ENCODE measurements at places on chromosomes 5 and 9.
A peak's percentile ranks its signal among the peaks of the same experiment; 100 is the strongest.

GRCh38 chr9:94668928-94669729, 29.8 kb upstream of the FBP1 start:
- DNase-seq: no peak

- DNase-seq: no peak
Measured at GRCh38 chr9:26308328-26308727, 584.3 kb downstream of the CAAP1 start.

GRCh38 chr5:86354664-86355063, 263.1 kb upstream of the COX7C start:
- DNase-seq: no peak

DNA sequence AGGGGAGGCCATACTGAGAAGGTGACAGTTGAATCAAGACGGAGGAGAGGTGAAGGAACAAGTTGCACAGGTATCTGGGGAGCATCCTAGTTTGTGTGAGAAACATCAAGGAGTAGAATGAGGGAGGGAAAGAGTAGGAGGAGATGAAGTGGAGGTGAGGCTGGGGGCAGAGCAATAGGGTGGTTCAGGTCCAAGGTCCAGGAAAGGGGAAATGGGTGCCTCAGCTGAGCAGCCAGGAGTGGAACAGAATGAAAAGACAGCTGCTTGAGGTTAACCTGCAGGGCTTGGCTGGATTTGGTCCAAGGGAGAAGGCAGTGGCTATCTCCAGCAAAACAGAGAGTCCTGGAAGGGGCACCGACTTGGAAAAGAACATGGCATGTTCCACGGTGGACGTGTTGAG, 5.3 kb downstream of the SLC1A1 start:
- no peak for DNase-seq

DNA sequence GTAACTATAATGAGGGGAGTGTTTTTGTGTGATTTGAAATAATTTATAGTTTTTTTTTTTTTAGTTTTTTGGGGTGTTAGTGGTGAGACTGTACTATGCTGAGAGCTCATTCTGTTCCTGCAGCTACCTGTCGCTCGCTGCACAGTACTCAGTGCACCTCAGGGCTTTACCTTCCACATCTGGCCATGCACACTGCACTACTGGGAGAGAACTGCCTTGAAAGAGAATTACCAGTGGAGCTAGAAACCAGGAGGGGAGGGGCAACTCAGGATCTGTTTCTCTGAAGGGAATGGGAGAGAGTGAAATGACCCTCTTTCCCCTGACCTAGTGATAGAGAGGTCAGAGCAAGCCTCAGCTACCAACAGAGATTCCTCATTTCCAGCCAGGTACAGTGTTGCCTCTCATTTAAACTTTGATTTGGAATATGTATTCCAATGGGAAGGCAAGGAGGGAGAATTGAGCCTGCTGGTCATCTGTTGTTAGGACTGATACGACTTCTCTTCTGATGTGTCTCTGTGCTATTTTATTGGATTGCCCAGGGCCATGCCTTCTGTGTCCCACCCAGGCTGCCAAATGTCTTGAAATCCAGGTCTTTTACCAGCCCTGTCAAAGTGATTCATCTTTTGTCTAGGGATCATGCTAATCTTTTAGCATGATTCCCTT, 8.9 kb downstream of the ATG10 start:
- DNase-seq: no peak

DNA sequence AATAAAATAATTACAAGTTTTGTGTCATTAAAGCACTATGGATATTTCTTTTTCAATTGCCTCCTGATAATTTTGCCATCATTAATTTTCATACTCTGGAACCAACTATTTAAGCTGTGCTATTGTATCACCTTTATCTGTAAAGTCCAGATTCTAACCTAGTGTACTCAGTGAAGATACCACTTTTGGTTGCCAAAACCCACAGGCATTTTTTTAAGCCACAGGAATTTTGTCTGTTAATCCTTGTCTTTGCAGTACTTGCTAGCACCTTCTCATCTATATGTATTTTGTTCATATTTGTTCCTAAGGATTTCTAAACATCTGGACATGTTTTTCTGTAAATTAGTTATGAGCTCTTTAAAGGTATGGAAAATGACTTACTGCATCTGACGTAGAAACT, 481.4 kb upstream of the DAB2 start:
- peak; percentile 23 for DNase-seq

DNA sequence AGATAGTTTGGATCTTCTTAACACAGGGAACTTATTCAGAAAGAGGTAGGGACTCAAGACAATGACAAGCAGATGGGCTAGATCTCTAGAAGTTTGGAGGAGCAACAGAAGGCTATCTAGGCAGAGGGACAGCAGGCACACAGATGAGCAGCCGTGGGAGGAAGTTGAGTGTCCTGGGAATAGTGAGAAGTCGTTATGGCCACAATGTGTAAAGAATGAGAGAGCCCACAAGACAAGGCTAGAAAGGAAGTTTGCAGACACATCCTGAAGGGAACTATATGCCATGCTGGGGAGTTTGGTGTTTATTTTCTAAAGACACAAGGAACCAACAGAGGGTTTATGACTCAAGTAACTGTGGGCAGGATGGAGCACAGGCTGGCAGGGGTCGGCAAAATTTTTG, 160.6 kb downstream of the PALM2AKAP2 start:
- no peak for DNase-seq

GRCh38 chr5:4199049-4199841, 603.6 kb downstream of the IRX1 start:
- peak; percentile 61 for DNase-seq

DNA sequence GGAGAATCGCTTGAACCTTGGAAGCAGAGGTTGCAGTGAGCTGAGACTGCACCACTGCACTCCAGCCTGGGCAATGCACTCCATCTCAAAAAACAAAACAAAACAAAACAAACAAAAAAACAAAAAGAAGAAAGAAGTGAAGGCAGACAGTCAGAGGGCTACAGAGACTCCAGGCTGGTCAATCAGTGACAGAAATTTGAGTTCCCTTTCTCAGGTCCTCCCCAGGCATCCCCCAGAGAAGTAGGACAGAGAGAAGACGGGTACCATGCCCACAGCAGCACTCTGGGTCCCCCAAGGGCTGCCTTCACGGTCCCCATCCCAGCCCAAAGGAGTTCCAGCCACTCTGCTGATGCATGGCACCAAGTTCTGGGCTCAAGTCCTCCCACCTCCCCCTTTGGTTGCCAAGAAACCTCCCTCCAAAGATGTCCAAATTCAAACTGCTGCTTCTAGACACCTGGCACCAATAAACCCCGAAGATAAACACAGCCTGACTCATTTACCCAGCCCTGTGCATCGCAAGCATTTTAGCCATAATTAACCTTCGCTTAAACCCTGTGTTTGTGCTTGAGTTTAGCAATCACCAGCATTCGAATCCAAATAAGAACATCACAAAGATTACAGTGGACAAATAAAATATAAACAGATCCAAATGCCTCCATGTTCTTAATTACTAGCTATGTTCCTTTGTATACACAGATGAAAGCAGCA, 24.0 kb downstream of the SEMA4D start:
- DNase-seq: no peak

DNA sequence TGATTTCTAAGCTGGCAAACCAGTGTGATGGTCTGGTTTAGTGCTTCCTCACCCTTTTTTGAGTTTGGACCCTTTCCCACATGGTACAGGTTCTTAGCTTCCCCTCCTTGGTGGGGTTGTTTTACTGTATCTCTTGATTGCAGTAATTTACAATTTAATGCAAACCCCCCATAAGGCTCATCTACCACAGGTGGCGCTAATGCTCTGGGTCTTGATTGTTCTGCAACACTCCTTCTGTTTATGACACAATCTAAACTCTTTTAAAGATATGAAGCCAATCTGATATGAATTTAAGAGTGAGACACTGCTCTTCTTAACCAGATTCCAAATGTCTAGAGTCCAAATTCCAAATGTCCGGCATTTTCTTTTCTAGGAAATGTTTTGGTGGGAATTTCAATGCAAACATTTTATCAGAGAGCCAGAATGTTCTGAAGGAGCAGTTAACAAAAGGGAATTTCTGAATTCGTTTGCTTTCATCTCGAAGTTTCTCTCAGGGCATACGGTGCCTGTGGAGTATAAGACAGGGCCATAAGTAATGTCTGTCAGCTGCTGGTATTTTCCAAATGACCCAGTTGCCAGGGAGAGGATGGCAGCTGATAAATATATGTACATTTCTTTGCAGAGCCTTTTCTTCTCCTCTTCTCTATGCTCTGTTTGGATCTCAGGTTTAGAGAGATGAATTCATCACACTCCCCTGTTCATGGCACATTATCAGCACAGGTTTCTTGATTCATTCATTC, 246.8 kb downstream of the ARHGAP26 start:
- DNase-seq: peak; percentile 46

- no peak for DNase-seq
Measured at GRCh38 chr9:113645227-113645977, 181.9 kb downstream of the RGS3 start.

- no peak for DNase-seq
Measured at GRCh38 chr5:173711466-173711865, 95.0 kb upstream of the BOD1 start.

DNA sequence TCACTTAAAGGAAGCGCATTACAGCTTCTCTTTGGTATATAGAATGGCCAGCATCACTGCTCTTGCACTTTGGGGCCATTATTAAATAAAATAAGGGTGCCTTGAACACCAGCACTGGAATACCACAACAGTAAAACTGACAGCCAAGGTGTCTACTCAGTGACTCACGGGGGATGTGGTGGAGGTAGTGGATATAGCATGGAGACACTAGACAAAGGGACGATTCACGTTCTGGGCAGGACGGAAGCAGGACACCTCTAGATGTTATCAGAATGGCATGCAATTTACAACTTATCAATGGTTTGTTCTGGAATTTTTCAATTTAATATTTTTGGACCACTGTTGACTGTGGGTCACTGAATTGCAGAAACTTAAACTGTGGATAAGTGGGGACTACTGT, 32.9 kb upstream of the PDE8B start:
- no peak for DNase-seq

- DNase-seq: no peak
Measured at GRCh38 chr9:2657427-2657826, 35.8 kb downstream of the VLDLR start.

DNA sequence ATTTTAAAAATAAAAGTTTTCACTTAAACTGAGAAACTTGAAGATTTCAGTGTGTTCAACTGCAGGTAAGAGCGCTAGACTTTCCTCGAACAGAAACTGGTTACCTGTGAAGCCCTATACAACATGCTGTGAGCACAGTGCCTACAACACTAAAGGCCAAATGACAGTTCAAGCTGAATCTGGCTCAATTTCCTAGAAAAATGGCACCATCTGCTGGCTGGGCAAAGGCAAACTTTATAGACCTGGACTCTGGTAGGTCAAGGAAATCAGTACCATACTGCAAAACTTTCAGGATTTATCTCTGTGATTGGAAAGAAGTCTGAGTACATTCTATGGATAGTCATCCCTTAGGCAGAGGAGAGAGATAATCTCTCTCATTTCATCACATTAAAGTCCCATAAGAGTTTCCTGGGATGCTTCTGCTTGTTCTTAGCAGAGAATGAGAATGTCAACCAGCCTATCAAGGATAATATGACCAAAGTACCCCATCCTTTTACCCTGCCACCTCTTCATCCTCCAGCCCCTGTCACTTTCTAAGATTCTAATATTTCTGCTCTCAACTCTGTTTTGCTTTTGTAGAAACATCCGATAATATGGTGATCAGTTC, 31.8 kb upstream of the FOXB2 start:
- DNase-seq: peak; percentile 56

GRCh38 chr9:107237873-107238272, 45.2 kb upstream of the RAD23B start:
- DNase-seq: no peak

GRCh38 chr5:172177176-172177575, 10.8 kb downstream of the STK10 start:
- DNase-seq: no peak

- DNase-seq: no peak
Measured at GRCh38 chr5:6638236-6638635, 5.0 kb downstream of the SRD5A1 start.

All from foreskin melanocyte (primary cell).